Lower lobe of right lung (tissue), 2 donors: ENCODE measurements at places on chromosomes 4 and X.

DNA sequence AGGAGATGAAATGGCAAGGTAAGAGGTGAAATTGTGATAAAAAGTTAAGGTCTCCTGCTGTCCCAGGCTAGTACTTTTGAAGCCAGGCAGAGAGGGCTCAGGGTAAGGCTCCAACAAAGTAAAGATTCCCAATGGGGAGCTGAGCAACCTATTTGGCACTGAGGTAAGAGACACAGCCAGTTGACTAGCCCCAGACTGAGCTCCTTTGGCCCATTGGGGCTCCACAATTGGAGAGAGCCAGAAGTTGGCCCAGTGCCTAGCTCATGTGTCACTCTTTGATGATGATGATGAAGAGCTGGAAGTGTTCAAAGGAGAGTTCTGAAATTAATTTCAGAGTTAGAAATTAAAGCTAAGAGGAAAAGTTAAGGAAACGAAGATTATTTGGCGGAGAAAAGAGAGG, 94.6 kb downstream of the RLIM start:
- no peak overlapping the region for H3K27ac ChIP-seq
- no peaks in the 10 kb centered on the region for H3K4me1 ChIP-seq
- H3K36me3 ChIP-seq = no peaks in the 10 kb centered on the region
- DNase-seq = no peak
- H3K4me3 ChIP-seq = no peak overlapping the region

- no peaks in the 10 kb centered on the region for H3K27me3 ChIP-seq
- no peak overlapping the region for H3K4me3 ChIP-seq
- no peaks in the 10 kb centered on the region for H3K36me3 ChIP-seq
- H3K4me1 ChIP-seq = no peaks in the 10 kb centered on the region
Observed at GRCh38 chr4:58502839-58503238, 1392.7 kb upstream of the IGFBP7 start.

DNA sequence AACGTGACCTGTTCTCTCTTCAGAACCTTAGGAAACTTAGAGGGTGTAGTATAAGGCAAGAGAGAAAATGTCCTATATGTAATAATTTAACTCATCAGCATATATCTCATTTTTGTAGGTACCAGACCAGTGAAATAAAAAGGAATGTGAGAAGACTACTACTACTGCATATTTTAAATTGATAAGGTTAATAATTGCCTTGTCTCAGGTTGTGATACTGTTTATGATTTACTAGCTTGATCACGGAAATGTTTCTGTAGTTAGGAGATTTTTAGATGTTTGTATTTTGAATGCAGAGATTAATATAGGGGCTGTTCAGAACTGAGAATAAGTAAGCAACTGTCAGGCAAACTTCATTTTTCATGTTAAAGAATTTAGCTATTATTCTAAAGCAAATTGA, 1563.4 kb downstream of the C4orf33 start:
- no peak overlapping the region for H3K27ac ChIP-seq
- H3K27me3 ChIP-seq = no peaks in the 10 kb centered on the region
- no peak overlapping the region for H3K4me3 ChIP-seq
- H3K4me1 ChIP-seq = no peaks in the 10 kb centered on the region
- no peaks in the 10 kb centered on the region for H3K36me3 ChIP-seq

GRCh38 chrX:17247144-17247543, 127.9 kb upstream of the NHS start:
- no peaks in the 10 kb centered on the region for H3K4me1 ChIP-seq
- DNase-seq = no peak
- no peak overlapping the region for H3K4me3 ChIP-seq
- no peaks in the 10 kb centered on the region for H3K36me3 ChIP-seq

DNA sequence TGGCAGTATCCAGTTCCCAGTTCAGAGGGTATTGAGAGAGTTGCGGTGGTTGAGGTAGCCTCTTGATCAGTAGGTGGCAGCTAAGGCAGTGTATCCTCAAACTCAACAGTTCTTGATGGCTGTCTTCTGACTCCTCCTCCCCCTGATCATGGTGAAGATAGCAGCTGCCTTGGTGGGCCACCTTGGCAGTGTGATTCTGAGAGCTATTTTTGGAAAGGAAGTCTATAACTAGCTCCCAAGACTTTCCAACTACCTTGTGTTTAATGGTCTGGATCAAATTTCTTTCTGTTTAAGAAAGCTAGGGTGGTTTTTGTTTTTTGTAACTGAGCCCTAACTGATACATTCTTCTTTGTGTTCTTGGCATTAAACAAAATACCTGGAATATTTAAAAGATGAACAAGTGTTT, 10.5 kb upstream of the TBC1D19 start:
- H3K27ac ChIP-seq = no peak overlapping the region
- no peak overlapping the region for H3K4me3 ChIP-seq
- no peaks in the 10 kb centered on the region for H3K36me3 ChIP-seq
- no peak for DNase-seq
- no peaks in the 10 kb centered on the region for H3K27me3 ChIP-seq
- no peaks in the 10 kb centered on the region for H3K4me1 ChIP-seq

GRCh38 chr4:47830265-47831025, 7.4 kb downstream of the CORIN start:
- no peaks in the 10 kb centered on the region for H3K27me3 ChIP-seq
- no peaks in the 10 kb centered on the region for H3K36me3 ChIP-seq
- no peak overlapping the region for H3K4me3 ChIP-seq
- DNase-seq = no peak

DNA sequence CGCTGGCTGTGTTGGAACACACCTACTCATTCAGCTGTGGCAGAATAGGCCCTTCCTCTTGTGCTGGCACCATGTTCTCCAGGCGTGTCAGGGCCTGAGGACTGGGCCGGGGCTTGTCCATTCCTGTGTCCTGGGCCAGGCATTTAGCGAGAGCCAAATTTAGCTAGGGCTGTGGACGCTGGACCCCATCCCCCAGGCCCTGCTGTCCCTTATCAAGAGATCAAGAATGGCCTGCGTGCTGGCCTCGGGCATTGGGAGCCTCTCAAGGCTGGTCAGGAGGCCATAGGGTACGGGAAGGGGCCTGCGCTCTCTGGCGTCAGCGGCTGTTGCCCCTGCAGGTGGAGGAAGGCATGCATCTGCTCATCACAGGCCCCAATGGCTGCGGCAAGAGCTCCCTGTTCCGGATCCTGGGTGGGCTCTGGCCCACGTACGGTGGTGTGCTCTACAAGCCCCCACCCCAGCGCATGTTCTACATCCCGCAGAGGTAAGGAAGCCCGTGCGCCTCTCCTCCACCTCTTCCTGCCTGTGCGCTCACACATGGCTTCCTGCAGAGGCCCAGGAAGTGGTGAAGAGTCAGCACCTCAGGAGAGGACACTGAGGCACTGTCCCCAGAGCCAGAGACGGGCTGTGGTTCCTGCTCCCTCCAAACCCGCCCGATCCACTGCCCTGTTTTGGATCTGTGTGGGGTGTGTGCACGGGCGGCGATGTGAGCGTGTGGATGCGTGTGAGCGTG, 15.3 kb downstream of the ABCD1 start:
- H3K36me3 ChIP-seq = peaks cover 7% of the 10 kb centered on the region
- no peak overlapping the region for H3K27ac ChIP-seq
- no peak for DNase-seq

DNA sequence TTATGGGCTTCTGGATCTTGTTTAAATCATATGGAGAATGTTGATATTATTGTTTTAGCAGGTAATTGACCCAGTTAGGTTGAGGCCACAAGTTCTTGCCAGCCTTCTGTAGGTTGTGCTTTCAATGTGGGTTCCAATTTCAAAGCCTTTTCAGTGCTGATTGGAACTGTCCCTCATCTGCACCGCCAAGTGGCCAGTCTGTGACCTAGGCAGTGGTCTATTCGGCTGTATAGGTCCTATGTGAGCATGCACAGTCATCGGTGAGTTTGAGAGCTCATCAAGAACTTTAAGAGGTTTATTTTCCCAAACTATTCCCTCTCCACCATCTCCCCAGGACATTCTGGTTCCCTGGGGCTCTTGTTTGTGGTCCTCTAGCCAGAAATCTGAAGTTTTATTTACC, 35.7 kb downstream of the DDX53 start:
- no peaks in the 10 kb centered on the region for H3K27me3 ChIP-seq
- DNase-seq = no peak
- H3K4me3 ChIP-seq = no peak overlapping the region
- H3K36me3 ChIP-seq = no peaks in the 10 kb centered on the region

DNA sequence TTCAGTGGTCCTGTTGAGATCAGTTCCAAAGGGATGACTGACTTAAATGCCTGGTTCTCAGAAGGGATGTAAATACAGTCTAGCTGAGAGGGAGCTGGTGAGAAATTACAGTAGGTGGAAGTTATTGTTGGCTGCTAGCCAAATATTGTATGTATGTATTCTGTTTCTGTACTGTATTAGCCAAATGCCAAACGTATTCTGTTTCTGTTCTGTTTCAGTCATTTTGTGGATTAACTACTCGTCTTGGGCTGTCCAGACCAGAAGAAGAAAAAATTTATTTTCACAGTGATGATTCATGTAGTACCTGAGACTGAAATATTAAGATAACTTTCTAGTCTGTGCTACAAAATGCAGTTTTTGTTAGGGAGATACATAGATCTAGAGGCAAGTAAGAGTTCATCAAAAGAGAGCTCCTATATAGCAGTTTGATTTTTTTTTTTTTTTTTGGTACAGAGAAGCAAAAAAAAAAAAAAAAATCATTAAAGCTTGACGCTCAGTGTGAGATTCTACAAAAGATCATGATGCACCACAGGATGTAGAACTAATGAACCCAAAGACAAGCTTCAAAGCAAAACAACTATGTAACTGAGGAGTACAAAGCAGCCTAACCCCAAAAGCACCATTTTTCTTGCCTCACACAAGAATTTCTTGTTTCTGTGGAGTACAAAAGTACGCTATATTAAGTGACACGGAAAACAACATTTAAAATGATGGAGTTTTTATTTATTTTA, 54.8 kb downstream of the CASP6 start:
- DNase-seq = no peak
- no peak overlapping the region for H3K27ac ChIP-seq
- no peaks in the 10 kb centered on the region for H3K27me3 ChIP-seq
- H3K4me3 ChIP-seq = no peak overlapping the region

DNA sequence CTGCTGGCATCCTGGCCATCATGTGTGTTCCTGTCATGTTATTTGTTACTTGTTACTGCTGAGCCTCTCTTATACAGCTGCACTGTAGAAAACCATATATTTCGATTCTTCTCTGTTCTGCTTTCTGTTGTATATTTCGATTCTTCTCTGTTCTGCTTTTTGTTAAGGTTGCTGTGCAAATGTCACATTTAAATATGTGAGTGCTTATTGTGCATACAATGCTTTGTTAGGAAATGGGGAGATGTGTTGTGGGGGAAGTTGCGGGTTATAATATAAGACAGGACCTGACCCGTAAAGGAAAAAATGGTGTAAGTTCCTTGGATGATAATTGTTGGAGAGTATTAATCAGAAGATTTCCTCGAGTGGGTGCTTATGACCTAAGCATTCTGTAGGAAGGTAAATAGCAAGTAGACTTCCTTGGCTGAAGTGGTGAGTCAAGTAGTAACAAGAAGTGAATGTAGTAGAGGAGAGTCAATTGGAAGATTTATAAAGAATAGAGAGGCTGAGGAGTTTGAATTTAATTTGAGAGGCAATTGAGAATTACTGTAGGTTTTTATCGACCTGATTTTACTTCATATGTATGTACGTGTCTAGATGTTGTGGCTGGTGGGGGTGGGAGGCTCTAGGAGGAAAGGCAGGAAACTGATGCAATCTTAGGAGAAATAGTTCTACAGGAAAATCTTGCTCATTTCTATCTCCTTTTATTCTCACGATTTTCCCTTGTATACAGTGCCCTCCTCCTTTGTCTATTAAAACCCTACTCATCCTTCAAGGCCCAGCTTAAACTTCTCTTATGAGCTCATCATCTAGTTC, 8.5 kb downstream of the OGT start:
- no peaks in the 10 kb centered on the region for H3K27me3 ChIP-seq
- no peak for DNase-seq
- peaks cover 48% of the 10 kb centered on the region for H3K4me1 ChIP-seq

GRCh38 chr4:168562041-168562571, 65.3 kb downstream of the PALLD start:
- no peaks in the 10 kb centered on the region for H3K27me3 ChIP-seq
- peaks cover 6% of the 10 kb centered on the region for H3K4me1 ChIP-seq
- no peak overlapping the region for H3K4me3 ChIP-seq
- H3K27ac ChIP-seq = no peak overlapping the region
- no peaks in the 10 kb centered on the region for H3K36me3 ChIP-seq

GRCh38 chr4:10009861-10010500, 11.3 kb downstream of the SLC2A9 start:
- peaks cover 33% of the 10 kb centered on the region for H3K4me1 ChIP-seq
- no peak overlapping the region for H3K27ac ChIP-seq
- H3K36me3 ChIP-seq = no peaks in the 10 kb centered on the region

DNA sequence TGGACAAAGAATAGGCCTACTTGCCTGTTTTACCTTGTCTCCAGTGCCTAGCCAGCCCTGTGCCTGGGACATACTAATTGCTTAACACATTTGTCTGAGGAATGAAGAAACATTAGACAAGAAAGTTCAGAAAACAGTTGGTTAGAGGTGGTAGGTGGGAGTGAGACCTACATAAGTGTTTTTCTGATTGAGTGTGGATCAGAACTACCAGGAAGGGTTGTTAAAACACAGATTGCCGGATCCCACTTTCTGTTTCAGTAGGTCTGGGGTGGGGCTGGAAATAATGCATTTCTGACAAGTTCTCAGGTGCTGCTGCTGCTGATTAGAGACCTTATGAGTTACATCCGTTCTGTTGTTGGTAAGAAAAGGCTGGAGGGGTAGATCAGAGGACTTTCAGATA, 5.7 kb upstream of the JADE1 start:
- no peak for DNase-seq
- no peaks in the 10 kb centered on the region for H3K27me3 ChIP-seq
- H3K4me3 ChIP-seq = no peak overlapping the region
- H3K36me3 ChIP-seq = no peaks in the 10 kb centered on the region
- no peaks in the 10 kb centered on the region for H3K4me1 ChIP-seq

- H3K27ac ChIP-seq = no peak overlapping the region
- H3K36me3 ChIP-seq = no peaks in the 10 kb centered on the region
- no peaks in the 10 kb centered on the region for H3K4me1 ChIP-seq
- no peak for DNase-seq
- H3K4me3 ChIP-seq = no peak overlapping the region
- no peaks in the 10 kb centered on the region for H3K27me3 ChIP-seq
Observed at GRCh38 chrX:110444996-110445395, 86.3 kb downstream of the RTL9 start.

GRCh38 chr4:13905543-13905942, 278.0 kb upstream of the BOD1L1 start:
- no peak overlapping the region for H3K27ac ChIP-seq
- H3K27me3 ChIP-seq = no peaks in the 10 kb centered on the region
- no peaks in the 10 kb centered on the region for H3K36me3 ChIP-seq
- H3K4me1 ChIP-seq = no peaks in the 10 kb centered on the region
- DNase-seq = no peak

DNA sequence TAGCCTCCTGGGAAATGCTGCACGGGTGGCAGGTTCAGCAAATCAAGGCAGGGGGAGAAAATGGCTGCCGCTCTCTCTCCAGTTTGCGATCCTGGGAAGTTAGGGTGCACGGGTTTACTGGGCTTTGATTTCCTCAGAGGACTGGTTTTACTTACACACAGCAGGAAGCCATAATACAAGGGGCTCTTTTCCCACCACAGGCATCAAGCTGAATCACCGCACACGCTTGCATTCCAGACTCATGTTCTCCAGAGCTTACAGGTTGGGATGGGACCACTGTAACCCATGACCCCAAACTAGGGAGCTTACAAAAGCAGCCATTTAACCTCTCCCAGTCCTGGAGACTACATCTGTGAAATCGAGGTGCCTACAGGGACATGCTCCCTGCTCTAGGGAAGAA, 159.8 kb downstream of the DHRSX start:
- DNase-seq = no peak
- no peaks in the 10 kb centered on the region for H3K36me3 ChIP-seq
- H3K4me1 ChIP-seq = no peaks in the 10 kb centered on the region
- H3K27me3 ChIP-seq = no peaks in the 10 kb centered on the region

- no peaks in the 10 kb centered on the region for H3K27me3 ChIP-seq
- no peak for DNase-seq
- H3K36me3 ChIP-seq = no peaks in the 10 kb centered on the region
- H3K4me3 ChIP-seq = no peak overlapping the region
Observed at GRCh38 chrX:65582450-65583082, 48.0 kb upstream of the LAS1L start.
